ENCODE measurements at places on chromosomes 4 and X.

GRCh38 chr4:163269869-163270268 is 62.5 kb downstream of the NPY1R start:
- no peak for DNase-seq

- DNase-seq: no peak
Observed at GRCh38 chr4:85793233-85793585, 318.3 kb downstream of the ARHGAP24 start.

DNA sequence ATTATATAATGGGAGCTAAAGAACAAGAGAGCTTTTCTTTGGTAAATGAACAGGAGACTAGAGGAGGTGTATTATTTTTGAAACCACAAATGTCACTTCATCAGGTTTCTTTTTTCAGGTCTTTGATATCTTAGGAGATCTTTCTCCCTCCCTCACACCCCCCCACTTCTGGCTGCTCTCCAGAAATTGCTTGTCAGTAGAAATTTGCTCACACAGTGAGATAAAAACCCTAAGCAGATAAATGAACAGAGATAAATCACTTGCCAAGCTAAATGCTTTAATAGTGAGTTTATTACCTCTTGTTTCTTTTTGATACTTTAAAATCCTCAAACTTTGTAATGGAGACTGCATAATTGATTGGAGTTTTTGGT is 421.2 kb upstream of the TENM3 start:
- no peak for DNase-seq

- peak; percentile 81 for DNase-seq
Observed at GRCh38 chr4:25925486-25926201, 11.6 kb downstream of the SMIM20 start.

DNA sequence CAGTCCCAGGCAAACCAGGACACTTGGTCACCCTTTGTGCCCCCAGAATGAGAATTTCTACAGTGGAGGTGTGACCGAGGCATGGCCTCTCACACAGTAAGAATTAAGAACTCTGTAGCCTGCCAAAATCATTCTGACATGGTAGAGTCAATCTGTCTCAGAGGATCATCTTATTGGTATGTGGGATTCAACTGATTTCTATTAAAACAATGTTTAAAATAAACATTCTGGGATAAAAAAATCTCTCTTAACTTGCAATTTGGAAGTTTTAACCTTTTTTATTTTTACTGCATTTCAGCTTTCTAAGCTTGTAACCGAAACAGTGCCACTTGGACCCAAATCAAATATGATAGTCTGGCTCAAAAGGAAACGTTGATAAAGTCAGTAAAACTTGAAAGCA is 165.4 kb upstream of the LDB2 start:
- no peak for DNase-seq

DNA sequence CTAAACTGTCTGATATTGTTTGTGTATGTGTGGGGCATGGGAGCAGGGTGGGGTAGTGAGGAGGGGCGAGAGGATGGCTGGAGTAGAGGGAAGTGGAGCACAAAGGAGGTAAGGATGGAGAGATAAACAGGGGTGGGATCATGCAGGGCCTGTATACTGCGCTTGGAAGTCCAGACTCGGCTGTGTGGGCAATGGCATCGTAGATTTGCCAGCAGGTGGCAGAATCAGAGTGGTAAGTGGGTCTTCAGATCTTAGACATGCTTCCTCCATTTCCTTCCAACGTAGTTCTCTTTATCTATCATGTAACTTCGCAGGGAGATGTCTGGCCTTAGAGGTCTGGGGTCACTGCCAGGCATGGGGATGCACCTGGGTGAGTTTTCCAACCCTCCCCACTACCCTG is 155.5 kb downstream of the PDGFRA start:
- DNase-seq: no peak

- DNase-seq: no peak
Observed at GRCh38 chr4:8332038-8332857, 62.7 kb downstream of the HTRA3 start.

DNA sequence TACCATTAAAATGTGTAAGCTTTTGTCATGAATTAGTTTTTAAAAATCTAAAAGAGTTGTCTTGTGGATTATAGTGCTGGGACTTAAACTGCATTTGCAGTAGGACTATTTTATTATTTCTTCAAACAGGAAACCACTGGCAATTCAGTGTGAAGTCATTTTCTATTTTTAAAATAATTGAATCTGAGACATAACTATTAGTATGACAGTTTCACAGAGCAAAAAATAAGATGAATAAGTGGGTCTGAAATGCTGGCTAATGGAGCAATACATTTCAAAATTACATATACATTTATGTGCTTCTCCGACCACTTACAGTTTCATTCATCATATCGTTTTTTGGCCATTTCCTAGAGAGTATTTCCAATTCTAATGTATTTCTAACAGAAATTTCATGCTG is 75.3 kb upstream of the RAPGEF2 start:
- no peak for DNase-seq

- peak; percentile 87 for DNase-seq
Observed at GRCh38 chr4:3465698-3466671, 2.9 kb downstream of the DOK7 start.

DNA sequence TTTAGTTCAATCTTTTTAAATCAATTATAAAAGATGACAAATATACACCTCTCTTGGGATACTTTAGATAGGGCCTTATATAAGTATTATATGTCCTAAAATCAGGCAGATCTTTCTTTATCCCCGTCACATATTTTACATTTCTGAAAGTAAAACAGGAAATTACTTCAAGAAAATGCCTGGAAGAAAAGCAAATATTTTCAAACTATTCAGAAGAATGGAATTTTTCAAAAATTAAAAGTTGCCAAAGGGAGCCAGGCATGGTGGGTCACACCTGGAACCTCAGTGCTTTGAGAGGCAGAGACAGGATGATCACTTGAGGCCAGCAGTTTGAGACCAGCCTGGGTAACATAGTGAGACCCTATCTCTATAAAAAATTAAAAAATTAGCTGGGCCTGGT is 34.4 kb downstream of the MGARP start:
- DNase-seq: no peak

DNA sequence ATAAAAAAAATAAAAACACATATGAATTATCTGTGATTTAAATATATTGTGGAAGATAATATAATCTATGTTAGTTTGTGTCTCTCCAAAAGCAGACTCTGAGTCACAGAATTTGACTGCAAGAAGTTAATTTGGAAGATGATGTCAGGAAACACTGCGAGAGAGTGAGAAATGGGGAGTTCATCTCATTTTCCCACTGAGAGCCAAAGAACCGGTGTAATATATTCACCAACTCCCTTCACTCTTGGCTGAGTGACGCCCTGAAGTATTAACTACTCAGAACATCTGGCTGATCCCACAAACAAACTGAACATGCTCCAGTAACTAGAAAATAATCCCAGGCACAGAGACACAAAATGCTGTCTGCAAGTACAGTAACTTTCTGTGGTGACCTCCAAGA is 345.8 kb upstream of the SPANXN1 start:
- DNase-seq: no peak

- DNase-seq: peak; percentile 46
Observed at GRCh38 chr4:99808260-99808857, 8.3 kb upstream of the DAPP1 start.

- DNase-seq: no peak
Observed at GRCh38 chr4:175339100-175339707, 421.0 kb downstream of the ADAM29 start.

DNA sequence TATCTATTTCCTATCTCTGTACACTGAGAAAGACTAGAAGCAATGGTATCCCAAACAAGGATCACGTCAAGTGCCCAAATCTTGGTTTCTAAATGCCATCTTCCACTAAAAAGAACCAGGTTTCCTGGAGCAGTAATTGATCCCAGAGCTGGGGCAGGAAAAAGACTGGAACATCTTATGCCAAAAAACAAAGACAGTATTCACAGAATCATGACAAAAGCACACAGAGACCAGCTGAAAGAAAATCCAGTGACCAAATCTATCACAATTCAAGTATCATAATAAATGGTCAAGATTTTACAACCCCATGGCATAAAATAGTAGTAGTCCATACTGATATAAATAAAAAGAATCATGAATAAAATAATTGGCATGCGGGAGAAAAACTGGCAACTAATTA is 44.9 kb downstream of the CENPC start:
- DNase-seq: no peak

DNA sequence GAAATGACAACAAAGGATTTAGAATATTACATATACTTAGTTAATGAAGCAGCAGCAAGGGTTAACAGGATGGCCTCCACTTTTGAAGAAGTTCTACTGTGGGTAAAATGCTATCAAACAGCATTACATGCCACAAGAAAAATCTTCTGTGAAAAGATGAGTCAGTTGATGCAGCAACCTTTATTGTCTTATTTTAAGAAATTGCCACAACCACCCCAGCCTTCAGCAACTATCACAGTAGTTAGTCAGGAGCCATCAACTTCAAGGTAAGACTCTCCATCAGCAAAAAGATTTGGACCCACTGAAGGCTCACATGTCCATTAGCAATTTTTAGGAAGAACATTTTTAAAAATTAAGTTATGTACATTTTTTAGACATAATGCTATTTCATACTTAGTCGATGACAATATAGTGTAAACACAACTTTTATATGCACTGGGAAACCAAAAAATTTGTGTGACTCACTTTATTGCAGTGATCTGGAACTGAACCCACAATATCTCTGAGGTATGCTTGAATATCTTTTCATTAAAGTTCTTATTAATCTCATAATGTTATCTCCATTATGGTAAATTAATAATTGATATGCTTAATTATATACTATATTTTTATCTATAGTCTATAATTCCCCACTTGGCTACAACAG is 81.2 kb downstream of the SPCS3 start:
- DNase-seq: no peak

DNA sequence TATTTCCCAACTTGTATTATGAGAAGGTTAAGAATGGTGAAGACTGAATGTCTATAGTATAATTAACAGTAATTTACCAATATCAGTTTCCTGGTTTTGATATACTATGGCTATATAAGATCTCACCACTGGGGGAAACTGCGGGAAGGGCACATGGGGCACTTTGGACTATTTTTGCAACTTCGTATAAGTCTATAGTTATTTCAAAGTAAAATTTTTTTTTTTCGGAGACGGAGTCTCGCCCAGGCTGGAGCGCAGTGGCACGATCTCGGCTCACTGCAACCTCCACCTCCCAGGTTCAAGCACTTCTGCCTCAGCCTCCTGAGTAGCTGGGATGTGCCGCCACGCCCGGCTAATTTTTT is 46.1 kb downstream of the CXorf58 start:
- no peak for DNase-seq

Measured in HuH-7 (cell line).